AG10803 (cell line): ENCODE measurements at places on chromosomes 1 and 21.

DNA sequence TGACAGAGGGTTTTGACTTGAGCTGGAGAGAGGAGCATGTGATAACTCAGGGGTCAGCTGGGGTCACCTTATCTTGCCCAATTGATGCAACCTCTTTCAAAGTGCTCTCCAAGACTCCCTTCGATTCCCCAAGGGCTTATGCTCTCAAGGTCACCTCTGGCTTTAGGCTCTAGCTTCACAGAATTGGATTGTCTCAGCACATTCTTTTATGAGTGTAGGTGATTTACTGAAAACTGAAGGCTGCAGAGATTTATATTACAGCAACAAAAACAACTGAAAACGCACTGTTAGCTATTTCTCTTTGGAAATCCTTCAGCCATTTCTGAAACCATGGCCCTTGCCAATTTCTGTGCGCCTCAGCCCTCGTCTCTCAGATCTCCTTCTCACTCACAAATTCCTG is 34.5 kb upstream of the MAP1LC3C start:
- DNase-seq = no peak

DNA sequence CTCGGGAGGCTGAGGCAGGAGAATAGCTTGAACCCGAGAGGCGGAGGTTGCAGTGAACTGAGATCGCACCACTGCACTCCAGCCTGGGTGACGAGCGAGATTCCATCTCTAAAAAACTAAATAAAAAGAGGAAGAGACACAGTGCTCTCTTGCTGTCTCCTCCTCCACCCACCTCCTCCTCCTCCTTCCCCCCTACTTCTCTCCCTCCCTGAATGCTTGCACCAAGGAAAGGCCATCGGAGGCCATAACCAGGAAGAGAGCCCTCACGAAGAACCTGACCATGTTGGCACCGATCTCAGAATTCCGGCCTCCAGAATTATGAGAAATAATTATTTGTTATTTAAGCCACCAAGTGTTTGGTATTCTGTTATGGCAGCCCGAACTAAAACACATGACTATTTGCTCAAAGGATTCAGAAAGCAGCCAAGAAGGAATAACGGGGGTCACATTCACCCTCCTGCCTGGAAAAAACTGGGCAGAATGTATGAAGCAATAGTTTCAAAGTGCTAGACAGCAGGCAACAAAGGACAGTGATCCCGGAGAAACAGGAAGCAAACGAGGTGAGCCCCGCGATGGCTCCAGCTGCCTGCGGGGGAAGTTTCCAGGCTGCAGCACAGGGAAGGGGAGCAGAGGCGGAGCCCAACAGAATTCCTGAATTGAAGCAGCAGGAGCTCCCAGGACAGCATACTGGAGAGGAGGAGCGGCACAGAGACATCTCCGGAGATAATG is 35.8 kb downstream of the LDLRAD1 start:
- DNase-seq = peak; percentile 54

- peak; percentile 50 for DNase-seq
Measured at GRCh38 chr21:37878946-37879660, 37.2 kb downstream of the KCNJ6 start.

DNA sequence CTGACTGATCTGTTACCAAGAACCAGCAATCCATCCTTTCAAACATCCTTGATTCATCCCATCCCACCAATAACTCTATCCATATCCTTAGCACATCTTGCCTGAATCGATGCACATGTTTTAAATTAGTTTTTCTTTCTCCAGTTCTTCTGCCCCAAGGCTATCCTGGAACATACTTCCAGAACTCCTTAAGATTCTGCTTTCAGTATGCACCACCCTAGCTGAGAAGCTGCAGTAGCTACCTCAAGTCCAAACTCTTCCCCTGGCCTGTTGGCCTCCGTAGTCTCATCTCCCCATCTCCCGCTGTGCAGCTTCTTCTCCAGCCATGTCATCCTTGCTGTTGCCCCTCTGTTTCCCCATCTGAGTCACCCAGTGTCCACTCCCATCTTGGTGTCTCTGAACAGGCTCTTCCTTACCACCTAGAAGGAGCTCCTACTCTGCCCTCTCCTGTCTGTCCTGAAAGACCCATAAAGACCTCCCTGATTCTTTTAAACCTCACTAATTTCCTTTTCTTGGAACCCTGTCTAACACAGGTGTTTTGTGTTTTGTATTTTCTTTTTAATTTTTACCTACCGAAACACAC is 108.0 kb downstream of the SGIP1 start:
- peak; percentile 21 for DNase-seq

DNA sequence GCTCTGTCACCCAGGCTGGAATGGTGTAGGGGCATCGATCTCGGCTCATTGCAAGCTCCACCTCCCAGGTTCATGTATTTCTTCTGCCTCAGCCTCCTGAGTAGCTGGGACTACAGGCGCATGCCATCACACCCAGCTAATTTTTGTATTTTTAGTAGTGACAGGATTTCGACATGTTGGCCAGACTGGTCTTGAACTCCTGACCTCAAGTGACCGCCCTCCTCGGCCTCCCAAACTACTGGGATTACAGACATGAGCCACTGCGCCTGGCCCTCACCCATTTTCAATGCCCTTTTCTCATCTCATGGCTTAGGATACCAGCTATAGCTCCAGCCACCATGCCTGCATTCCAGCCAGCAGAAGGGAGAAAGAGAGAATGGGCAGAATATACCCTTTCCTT is 12.9 kb upstream of the SOX13 start:
- no peak for DNase-seq

DNA sequence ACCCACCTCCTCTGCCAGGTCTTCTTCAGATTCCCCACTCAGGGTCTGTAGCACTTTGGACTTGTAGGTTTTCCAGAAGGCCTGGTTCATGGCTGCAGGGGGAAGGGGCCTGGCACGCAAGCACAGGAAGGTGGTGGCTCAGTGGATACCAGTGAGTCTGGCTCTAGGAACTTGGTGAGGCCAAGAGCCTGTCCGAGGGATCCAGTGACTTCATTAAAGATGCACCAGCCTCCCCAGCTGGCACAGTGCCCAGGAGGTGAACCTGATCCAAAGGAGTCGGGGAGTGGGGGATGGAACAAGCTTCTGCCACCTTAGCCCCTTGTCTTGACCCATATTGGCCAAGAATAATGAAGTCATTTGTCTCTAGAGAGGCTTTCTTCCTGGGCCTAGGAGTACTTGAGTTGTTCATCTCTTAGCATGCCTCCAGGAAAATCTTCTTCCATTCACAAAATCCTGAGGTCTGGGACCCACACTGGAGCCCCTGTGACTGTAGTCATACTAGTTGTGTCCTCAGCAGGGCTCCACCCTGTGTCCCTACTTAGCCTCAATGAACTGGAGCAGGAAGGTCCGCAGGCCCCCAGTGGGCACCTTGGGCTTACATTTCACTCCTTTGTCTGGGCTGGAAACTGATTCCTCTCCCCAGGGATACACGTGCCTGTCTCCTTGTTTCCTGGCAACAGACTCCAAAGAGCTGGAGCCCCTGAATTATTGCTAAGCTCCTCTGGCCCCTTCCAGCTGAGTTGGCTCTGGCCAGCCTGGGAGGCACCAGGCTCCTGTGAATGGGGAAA is at the start of gene C1orf232:
Gene C1orf232, minus strand, starts transcription at position 554 of the 788 bp plus-strand sequence. Its CDS starts 464 bp downstream, at position 90.
- no peak for DNase-seq

GRCh38 chr1:150017206-150017750 is 6.8 kb upstream of the OTUD7B start:
- DNase-seq = no peak

DNA sequence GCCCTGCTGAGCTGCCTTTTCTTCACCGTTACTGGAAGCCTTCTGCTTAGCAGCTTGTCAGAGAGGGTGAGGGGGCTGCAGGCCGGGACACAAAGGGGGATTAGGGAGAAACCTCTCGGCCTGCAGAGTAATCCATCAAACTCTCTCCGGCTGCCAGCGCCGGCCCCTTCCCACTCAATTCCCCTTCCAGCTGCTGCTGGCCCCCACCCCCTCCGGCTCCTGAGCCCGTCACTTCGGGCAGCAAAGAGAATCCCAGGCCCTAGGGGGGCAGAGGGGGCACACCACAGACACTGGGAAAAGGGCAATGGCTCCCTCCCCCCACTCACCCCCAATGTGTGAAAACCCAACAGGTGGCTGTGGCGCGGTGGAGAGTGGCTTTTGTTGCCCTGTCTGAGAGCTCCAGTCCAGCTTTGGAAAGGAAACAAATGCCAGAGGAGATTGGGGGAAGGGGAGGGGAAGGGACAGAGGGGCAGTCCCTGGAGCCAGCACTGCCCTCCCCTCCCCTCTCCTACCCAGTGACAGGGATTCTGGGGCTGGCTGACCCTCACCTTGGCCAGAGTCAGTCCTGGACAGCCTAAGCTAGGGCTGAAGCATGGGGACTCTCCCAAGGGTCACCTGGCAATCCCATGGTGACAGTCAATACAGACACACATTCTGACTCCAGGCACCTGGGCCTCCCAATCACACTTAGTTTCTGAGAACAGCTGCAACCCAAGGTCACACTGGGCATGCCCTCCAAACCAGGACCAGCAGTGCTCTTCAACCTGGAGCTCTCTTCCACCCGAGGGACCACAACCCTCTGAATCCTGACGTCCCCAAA is 9.5 kb downstream of the SLC45A3 start:
- DNase-seq = no peak

DNA sequence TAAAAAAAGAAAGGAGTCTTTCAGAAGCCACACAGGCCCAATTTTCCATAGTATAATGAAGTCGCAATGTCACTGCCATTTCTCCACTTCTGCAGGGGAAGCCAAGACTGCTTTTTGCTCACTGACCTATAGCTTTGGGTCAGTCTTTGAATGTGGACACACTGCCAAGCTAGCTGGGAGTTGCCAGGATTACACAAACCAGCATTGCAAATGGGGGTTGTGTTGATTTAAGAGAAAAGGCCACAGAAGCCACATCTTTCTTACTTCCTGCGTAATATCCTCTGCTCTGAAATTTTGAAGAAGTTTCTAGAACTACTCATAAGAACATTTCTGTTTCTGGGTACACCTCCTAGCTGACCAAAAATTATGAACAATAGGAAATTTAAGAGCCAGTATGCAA is 45.8 kb upstream of the SAMSN1 start:
- DNase-seq = peak; percentile 5

- no peak for DNase-seq
Measured at GRCh38 chr1:212060632-212061472, 25.3 kb downstream of the DTL start.

GRCh38 chr1:155083052-155083541 is 4.5 kb downstream of the EFNA3 start:
- DNase-seq = no peak

- DNase-seq = no peak
Measured at GRCh38 chr1:48492392-48492791, 20.4 kb upstream of the SPATA6 start.

- no peak for DNase-seq
Measured at GRCh38 chr1:2965676-2966075, 55.6 kb upstream of the ACTRT2 start.

DNA sequence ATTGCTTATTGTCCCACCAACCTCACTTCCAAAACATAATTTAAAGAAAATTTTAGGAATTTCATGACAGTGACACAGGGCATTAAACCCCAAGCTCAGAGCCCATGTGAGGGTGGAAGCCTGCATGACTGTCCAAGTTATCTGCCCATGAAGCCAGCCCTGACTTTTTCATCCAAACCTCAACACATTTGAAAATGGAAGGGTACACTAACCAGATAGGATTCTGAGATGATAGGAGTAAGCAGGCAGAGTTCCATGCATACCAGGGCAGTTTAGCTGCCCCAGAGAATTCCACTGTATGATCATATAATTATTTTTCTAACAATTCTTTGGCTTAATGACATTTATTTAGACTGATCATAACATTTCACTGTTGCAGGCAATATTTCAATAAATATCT is 986.0 kb downstream of the TTLL7 start:
- DNase-seq = no peak

GRCh38 chr1:192884241-192884640 is 75.4 kb downstream of the RGS2 start:
- no peak for DNase-seq

DNA sequence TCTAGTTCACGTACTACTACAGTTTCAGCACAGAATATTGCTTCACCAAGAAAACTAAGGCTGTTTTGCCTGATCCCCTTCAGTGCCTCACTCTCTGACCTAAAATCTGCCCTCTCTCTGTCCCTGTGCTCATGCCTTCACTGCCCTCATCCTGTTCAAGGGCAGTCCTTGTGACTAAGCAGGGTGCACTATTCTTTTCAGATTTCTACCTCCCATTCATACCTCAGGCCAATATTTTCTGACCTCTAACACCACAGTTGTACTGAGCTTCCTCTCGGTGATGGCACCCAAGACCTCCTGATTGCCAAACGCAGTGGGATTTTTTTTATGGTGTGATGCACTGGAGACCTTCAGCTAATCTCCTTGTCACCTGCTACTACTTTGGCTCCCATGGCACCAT is 57.7 kb upstream of the GADD45A start:
- DNase-seq = no peak

GRCh38 chr1:115729756-115730155 is 38.8 kb downstream of the CASQ2 start:
- no peak for DNase-seq

DNA sequence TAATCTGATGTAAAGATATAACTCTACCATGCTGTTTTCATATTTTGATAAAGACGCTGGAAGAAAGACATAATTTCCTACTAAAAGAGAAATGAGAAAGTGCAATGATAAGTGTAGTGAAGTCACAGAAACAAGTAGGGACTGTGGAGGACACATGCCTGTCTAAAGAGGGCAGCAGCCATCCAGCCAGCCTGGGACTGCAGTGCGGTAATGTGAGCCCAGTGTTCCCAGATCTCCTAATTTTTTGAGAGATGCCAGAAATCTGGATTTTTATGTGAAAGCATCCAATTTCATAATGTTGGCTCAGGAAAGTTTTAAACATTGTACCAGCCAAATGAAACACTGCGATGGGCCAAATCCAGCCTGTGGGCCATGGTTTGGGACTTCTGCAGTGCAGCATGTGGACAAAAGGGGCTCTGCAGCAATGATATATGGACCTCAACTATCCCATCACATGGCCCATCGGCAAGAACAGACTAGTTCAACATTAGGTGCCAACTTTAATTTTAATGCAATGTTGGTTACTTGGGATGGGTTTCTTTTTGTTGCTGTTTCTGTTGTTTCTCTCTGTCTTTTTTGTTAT is 329.5 kb downstream of the LTN1 start:
- peak; percentile 21 for DNase-seq

GRCh38 chr1:186722711-186723309 is 42.6 kb upstream of the PTGS2 start:
- DNase-seq = peak; percentile 39

DNA sequence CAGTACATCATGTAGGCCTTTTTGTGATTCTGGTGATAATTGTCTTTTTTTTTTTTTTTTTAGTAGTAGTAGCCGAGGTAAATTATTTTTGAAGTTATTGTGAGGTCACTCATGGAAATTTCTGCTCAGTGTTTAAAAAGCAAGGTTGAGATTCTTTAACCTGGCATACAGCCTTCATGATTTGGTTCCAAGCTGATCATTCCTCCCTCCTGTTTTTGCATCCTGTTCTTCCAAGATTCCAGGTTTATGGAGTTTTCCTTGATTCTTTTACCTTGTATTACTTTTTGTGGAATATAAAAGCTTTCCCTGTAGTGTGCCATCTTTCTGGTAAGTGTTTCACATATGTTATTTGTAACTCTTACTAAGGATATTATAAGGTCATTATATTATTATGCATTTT is 9.1 kb downstream of the ZFYVE9 start:
- DNase-seq = no peak
